ENCODE measurements at places on chromosomes 4 and X. TPM values are rescaled to one million over a fixed set of nuclear protein-coding genes. Genes with fewer than 3 reads are reported as not detected.

GRCh38 chr4:149158817-149159216 lies 656.8 kb downstream of the IQCM start:
- H3K27ac ChIP-seq: no peak overlapping the region
- no peaks in the 10 kb centered on the region for H3K27me3 ChIP-seq

GRCh38 chrX:8242431-8243020 lies 71.5 kb upstream of the VCX2 start:
- no peaks in the 10 kb centered on the region for H3K36me3 ChIP-seq
- H3K27me3 ChIP-seq: no peaks in the 10 kb centered on the region
- no peak overlapping the region for H3K27ac ChIP-seq
- DNase-seq: no peak
- H3K4me1 ChIP-seq: no peaks in the 10 kb centered on the region

- no peak overlapping the region for H3K27ac ChIP-seq
- H3K36me3 ChIP-seq: no peaks in the 10 kb centered on the region
- no peak for DNase-seq
- H3K4me1 ChIP-seq: no peaks in the 10 kb centered on the region
Observed at GRCh38 chrX:11241720-11242119, 51.5 kb upstream of the AMELX start.

GRCh38 chr4:39406763-39407583 lies at the start of gene KLB:
TSS of gene KLB (plus strand) at chr4:39406930. CDS start at chr4:39406950, 20 bp downstream.
- no peaks in the 10 kb centered on the region for H3K4me1 ChIP-seq
- no peak for DNase-seq
- no peak within 1 kb of the TSS for H3K4me3 ChIP-seq
- H3K36me3 ChIP-seq: no peaks in the 10 kb centered on the region
- peaks cover 6% of the 10 kb centered on the region for H3K27me3 ChIP-seq

The FAT4 gene
- total RNA-seq: not detected

- no peak for DNase-seq
- peaks cover 22% of the 10 kb centered on the region for H3K4me1 ChIP-seq
- H3K27me3 ChIP-seq: peaks cover 19% of the 10 kb centered on the region
- H3K36me3 ChIP-seq: peaks cover 16% of the 10 kb centered on the region
- peak overlapping the region; percentile 96 for H3K4me3 ChIP-seq
- H3K27ac ChIP-seq: peak overlapping the region; percentile 100
Observed at GRCh38 chr4:163493643-163494359, 689 bp upstream of the TMA16 start.

DNA sequence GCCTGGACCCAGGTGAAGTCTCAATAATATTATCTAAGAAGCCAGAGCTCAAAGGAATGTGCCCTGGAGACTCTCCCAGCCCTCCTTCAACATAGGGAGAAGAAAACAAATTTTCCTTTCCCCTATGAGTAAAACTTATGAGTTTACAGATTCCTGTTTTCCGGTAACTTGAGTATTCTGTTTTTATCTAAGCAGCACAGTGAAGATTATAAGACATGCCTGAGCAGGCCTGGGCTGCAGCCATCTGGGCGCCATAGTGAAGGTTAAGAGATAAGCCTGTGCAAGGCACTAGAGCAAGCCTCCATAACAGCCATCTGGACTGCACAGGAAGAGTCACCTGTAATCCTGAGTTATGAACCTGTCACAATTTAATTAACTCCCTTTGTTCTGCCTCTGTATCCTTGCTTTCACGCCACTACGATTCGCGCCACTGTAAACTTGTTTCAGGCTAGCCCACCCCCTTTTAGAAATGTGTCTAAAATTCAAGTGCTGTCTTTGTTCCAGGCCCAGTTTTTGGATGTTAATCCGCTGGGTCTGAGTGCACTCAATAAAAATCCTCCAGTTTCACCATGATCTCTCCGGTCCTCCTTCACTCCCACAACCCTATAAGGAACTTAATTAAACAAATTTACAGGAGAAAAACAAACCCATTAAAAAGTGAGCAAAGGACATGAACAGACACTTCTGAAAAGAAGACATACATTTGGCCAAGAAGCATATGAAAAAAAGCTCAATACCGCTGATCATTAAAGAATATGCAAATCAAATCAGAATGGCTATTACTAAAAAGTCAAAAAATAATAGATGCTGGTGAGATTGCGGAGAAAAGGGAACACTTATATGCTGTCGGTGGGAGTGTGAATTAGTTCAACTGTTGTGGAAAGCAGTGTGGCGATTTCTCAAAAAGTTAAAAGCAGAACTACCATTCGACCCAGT lies 189.5 kb downstream of the APBB2 start:
- no peak overlapping the region for H3K4me3 ChIP-seq
- no peaks in the 10 kb centered on the region for H3K36me3 ChIP-seq

The MAGEE1 gene
- total RNA-seq: 2.0 TPM

DNA sequence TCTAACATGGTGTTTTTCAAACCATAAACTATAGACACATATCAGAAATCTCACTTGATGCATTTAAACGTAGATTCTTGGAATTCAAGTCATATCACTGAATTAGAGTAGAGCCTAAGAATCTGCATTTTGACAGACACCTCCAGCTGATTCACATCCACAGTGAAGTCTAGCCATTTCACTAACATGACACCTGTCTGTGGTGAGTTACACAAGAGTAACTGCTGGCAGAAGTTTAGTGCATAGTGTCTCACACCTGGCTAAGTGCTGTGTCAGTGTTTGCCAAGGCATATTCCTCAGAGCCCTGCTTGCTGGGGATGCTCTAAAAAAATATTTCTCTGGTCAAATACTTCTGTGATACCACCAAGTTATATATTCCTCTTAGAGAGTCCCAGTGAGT lies 237.5 kb upstream of the DIAPH2 start:
- H3K27ac ChIP-seq: no peak overlapping the region
- no peaks in the 10 kb centered on the region for H3K27me3 ChIP-seq
- H3K36me3 ChIP-seq: no peaks in the 10 kb centered on the region
- DNase-seq: no peak

GRCh38 chrX:38407126-38407525 lies 54.7 kb downstream of the OTC start:
- peaks cover 2% of the 10 kb centered on the region for H3K27me3 ChIP-seq
- no peaks in the 10 kb centered on the region for H3K36me3 ChIP-seq
- DNase-seq: no peak
- H3K4me1 ChIP-seq: no peaks in the 10 kb centered on the region
- no peak overlapping the region for H3K4me3 ChIP-seq

The ARAP2 gene
- total RNA-seq: 45.4 TPM

- H3K4me1 ChIP-seq: no peaks in the 10 kb centered on the region
Observed at GRCh38 chrX:36950495-36951253, 57.5 kb upstream of the FAM47C start.

GRCh38 chr4:152559641-152560040 lies 23.7 kb upstream of the FBXW7 start:
- no peaks in the 10 kb centered on the region for H3K27me3 ChIP-seq
- peaks cover 19% of the 10 kb centered on the region for H3K4me1 ChIP-seq
- peaks cover 1% of the 10 kb centered on the region for H3K36me3 ChIP-seq
- H3K27ac ChIP-seq: no peak overlapping the region

DNA sequence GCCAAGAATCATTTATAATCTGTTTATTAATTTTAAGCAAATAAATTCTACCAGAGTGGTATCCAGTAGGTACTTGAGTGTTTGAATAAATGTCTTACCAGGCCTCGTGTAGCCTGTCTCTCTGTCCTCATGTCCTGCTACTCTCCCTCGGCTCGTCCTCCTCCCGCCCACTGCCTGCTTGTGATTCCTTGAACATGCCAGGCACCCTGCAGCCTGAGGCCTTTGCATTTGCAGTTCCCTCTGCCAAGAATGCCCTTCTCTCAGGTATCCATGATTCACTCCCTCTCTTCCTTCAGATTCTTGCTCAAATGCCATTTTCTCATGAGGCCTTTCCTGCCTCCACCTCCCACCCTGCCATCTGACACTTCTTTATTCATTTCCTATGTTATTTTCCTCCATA lies 209.7 kb upstream of the PRPS2 start:
- H3K36me3 ChIP-seq: no peaks in the 10 kb centered on the region
- no peak overlapping the region for H3K4me3 ChIP-seq
- no peaks in the 10 kb centered on the region for H3K27me3 ChIP-seq
- no peaks in the 10 kb centered on the region for H3K4me1 ChIP-seq

DNA sequence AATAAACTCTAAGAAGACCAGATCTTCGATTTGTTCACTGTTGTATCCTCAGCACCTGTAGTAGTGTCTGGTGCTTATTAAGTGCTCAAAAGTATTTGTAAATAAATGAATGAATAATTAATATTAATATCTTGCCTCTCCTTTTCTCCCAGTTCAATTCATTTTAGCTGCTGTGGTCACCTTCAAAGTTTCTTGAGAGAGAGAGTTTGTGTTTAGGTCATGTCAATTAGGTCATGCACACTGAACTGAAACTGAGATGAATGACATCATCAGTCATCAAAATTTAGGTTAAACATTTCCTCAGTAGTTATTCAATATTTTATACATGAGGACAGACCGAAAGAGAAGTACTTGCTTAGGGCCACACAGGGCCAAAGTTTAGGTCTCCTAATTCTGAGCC lies 73.5 kb downstream of the ANXA3 start:
- no peaks in the 10 kb centered on the region for H3K36me3 ChIP-seq
- no peak for DNase-seq
- no peak overlapping the region for H3K4me3 ChIP-seq
- H3K4me1 ChIP-seq: peaks cover 22% of the 10 kb centered on the region
- no peaks in the 10 kb centered on the region for H3K27me3 ChIP-seq

- H3K27me3 ChIP-seq: peaks cover 7% of the 10 kb centered on the region
- no peaks in the 10 kb centered on the region for H3K36me3 ChIP-seq
- H3K4me1 ChIP-seq: no peaks in the 10 kb centered on the region
- no peak overlapping the region for H3K27ac ChIP-seq
- no peak for DNase-seq
Observed at GRCh38 chr4:143424276-143424675, 87.6 kb downstream of the GAB1 start.

The CXorf49 gene
- not detected for total RNA-seq

GRCh38 chr4:177311589-177311988 lies 1.9 kb downstream of the NEIL3 start:
- DNase-seq: no peak
- H3K4me3 ChIP-seq: peak overlapping the region; percentile 95
- H3K4me1 ChIP-seq: peaks cover 63% of the 10 kb centered on the region
- peaks cover 2% of the 10 kb centered on the region for H3K36me3 ChIP-seq
- no peaks in the 10 kb centered on the region for H3K27me3 ChIP-seq
- peak overlapping the region; percentile 18 for H3K27ac ChIP-seq
